ENCODE measurements at places on chromosomes 4 and X.
A peak's percentile ranks its signal among the peaks of the same experiment; 100 is the strongest.

GRCh38 chr4:37876156-37876555 lies 14.7 kb upstream of the TBC1D1 start:
- DNase-seq = no peak

DNA sequence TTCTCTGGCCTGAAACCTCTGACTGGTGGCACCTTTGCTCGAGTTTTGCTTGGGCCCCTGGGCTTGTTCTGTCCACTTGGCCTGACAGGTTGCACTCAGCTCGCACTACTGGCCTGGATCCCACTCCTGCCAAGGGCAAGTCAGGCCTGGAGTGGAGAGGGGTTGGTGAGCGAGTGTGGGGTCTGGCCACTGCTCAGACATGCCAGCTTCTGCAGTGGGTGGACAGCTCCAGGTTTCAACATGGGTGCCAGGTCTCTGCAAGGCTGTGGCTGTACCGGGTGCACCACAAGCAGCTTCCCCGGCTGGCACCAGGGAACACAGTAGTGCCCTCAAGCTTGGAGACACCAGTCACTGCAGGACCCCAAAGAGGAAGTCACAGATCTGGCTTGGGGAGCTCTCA lies 91.6 kb upstream of the CXorf51A start:
- no peak for DNase-seq

DNA sequence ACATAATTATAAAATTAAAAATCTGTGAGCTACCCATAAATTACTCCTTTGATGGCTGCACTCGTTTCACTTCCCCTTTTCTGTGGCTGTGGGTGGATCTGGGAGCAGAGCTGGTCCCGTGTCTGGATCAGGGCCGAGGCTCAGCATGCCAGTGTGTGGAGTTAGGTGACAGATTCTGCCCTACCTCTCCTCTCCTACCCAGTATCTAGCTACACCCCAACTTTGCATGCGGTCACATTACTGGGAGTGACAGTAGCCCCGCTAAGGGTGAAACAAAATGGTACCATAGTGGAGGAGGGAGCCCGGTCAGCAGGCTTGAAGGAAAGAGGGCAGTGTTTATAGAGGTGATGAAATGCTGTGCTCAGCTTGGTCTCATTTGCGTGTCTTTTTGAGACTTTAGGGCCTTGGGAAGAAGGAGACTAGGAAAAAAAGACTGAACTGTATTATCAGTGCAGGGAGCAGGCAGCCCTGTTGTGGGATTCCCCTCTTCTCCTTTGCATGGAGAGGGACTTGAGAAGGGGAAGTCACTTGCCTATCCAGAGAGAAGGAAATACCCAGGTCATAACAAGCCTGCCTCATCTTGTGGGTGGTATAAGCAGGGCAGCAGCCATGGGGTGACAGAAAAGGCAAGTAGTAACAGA lies 48.4 kb downstream of the ARHGAP10 start:
- DNase-seq = no peak

GRCh38 chr4:102518703-102519131 lies 17.6 kb downstream of the NFKB1 start:
- DNase-seq = no peak

GRCh38 chr4:101792056-101792590 lies 1.6 kb downstream of the BANK1 start:
- no peak for DNase-seq

DNA sequence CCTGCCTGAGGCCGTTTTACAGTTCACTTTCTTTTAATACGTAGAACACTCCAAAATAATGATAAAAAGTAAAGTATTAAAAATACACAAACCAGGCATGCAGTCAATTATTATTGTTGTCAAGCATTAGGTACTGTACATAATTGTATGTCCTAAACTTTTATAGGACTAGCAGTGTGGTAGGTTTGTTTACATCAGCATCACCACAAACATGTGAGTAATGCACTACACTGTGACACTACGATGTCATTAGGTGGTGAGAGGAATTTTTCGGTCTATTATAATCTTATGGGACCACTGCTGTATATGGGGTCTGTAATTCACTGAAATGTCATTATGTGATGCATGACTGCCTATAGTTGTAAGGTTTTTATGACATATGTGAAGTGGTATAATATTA lies 149.5 kb upstream of the SH3RF1 start:
- no peak for DNase-seq

- no peak for DNase-seq
These were observed 235.1 kb downstream of the NR3C2 start for GRCh38 chr4:148207068-148207467.

DNA sequence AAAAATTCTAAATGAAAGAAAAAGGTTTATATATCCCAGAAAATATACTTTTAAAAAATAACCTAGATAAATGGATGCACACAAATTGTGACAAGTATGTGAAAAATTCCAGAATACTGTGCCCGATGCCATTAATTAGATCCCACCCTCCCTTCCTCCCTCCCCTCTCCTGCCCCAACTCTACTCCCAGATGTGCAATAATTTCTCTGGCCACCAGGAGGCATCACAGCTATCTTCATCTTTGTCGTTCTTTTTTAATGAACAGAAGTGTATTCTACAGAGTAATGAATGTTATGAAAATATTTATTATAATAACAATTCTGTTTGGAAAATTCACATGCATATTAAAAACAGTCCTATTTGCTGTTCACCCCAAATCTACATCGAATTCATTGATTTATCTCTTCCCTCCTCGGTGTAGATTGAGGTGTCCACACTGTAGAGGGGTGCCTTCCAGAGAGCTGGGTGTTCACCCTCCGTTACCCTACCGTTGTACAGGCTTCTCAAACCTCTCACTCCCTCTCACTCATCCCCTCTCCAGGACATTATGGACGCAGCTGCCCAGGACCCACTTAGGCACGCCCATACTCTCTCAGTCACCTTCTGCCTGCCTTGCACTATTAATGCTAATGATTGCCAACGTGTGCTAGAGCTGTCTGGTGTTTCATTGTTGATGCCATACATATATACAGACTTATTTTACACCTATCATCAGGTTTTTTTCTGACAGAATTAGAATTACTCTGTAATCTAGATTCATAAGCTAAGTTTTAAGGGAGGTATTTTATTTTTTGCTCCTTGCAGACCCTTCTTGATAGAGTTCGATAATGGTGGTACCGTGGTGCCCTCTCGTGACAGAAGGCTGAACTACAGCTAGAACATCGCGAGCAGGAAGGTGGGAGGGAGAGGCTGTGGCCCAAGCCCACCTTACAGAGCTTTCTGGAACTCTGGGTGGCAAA lies 14.1 kb downstream of the RAB40AL start:
- DNase-seq = no peak

- DNase-seq = peak; percentile 24
These were observed 137.4 kb downstream of the DKK2 start for GRCh38 chr4:106898621-106899230.

- DNase-seq = no peak
These were observed 85.8 kb downstream of the RAPGEF2 start for GRCh38 chr4:159188646-159189045.

- no peak for DNase-seq
These were observed 49.2 kb downstream of the PRPS1 start for GRCh38 chrX:107677501-107677901.

DNA sequence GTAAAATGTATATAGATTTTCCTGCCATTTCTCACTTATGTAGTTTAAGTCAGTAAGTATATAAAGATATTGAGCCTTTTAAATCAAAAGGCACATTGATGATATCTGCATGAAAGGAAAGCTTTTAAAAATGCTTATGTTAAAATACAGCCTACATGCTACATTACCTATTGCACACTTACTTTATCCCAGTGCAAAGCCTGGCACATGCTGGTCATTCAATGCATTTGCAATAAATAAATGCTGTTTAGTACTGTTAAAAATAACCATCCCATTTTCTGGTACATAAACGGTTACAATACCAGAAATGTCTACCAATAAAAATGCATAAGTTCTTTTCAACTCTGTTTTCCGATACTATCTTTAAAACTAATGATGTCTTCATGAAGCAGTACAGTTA lies 22.1 kb upstream of the SPATA4 start:
- DNase-seq = no peak

- no peak for DNase-seq
These were observed 34.9 kb downstream of the FTHL17 start for GRCh38 chrX:31036895-31037294.

DNA sequence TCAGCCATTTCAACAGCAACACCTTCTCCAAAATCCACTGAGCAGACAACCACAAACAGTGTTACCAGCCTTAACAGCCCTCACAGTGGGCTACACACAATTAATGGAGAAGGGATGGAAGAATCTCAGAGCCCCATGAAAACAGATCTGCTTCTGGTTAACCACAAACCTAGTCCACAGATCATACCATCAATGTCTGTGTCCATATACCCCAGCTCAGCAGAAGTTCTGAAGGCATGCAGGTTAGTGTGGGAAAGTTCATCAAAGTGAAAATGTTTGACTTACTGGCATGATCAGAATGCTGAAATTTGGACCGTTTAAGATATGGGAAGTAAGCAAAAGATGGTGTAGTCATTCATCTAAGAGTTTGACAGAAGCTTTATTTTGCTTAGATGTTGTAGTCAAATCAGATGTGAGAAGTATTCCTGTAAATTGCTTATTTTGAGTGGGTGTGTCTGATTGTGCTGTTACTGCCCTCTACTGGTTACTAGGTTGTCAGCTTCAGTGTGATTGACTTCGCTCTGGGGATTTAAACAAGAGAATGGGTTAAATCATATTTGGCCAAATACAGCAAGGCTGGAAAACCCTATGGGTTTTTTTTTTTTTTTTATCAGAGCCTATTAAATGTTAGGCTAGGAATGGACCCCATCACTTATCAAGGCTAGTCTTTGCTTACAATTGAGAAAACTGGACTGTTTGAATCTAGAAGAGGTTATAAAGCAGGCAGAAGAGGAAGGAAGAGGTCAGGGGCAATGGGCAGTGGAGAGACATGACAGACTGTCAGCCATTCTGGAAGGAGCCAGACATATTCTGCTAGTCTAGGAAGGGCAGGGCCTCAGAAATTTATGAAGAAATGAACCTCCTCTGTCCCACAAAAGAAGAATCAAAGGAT lies 130.3 kb downstream of the DIPK2B start:
- peak; percentile 4 for DNase-seq

DNA sequence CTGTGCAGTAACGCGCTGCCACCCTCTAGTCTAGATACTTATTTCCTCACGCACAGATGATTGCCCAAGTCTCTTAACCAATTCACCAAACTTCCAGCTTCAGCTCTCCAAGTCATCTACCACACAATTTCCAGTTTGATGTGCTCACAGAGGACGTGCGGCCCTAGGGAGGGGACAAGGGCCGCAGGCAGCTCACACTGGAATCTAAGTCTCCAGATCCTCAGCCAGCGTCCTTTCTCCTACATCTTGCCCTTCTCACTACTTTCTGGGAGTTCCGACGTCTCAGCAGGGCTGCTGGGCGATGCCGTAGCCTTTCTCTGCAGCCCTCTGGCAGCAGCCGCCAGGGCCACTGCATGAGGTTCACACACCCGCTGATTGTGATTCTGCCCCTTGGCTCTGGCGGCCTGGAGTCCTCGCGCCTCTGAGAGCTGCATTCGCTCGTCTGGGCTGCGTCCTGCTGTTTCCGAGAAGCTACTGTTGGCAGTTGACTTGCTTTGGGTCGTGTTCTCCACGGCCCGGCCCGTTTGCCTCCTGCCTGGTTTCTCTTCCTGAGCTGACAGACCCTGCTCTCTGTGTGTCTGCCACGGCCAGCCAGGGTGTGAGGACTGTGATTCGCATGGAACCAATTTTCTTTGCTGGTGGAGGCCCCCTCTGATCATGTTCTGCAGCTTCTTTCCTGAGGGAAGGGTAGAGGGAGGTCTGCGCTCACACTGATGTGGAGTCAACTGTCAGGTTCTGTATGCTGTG lies 14.1 kb upstream of the TMEM131L start:
- DNase-seq = no peak

- no peak for DNase-seq
These were observed 52.8 kb downstream of the PDLIM5 start for GRCh38 chr4:94504545-94504944.

DNA sequence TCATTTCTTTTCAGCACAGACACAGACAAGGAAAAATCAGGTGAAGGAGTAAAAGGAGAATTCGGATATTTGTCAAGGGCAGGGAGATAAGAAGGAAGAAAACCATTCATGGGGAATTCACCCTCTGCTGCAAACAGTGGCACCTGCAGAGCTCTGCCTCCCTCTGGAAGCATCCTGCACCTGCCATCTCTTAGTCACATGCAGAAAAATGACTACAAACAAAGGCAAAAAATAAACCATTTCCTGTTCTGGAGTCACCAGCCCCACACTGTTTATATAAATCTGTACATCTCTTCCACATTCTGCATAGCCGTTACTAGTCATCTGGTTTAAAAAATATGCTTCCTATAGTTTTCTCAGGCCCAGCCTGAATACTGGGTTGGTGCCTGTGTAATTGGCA lies 205.3 kb downstream of the ARAP2 start:
- DNase-seq = no peak

DNA sequence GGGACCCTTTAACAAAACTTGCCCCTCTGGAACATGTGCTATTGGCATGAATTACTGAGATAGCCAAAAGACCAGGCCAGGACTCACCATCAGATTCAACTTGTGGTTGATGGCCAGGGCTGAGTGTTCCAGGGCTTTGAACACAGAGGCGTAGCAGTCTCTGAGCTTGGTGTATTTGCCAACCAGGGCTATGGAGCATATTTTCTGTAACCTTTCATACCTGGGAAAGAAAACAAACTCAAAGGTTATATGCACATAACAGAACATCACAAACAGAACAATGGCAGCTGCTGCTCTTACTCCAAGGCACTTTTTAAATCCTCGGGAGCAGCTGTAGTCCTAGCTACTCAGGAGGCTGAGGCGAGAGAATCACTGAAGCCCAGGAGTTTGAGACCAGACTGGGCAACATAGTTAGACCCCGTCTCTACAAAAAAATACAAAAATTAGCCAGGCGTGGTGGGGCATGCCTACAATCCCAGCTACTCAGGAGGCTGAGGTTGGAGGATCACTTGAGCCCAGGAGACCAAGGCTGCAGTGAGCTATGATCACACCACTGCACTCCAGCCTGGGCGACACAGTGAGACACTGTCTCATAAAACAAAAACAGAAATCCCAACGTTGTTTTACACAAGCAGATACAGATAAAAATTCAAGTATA lies 29.3 kb downstream of the CTPS2 start:
- DNase-seq = no peak

DNA sequence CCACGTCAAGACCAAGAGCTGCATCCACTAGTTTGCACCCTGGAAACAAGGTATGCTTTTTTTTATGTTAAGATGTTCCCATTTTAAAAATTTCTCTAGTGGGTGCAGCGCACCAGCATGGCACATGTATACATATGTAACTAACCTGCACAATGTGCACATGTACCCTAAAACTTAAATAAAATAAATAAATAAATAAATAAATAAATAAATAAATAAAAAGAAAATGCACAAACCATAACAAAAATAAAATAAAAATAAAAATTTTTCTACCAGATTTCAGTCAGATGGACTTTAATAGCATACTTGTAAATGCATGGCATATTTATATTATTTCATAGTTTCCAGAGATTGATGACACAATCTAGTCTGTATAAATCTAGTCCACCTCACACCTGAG lies 1.9 kb upstream of the PRR27 start:
- no peak for DNase-seq

GRCh38 chrX:65582450-65583082 lies 48.0 kb upstream of the LAS1L start:
- no peak for DNase-seq
